ENCODE measurements at places on chromosomes 7 and 10.

GRCh38 chr10:69275444-69275843, 2.9 kb upstream of the HK1 start:
- DNase-seq, result no peak

DNA sequence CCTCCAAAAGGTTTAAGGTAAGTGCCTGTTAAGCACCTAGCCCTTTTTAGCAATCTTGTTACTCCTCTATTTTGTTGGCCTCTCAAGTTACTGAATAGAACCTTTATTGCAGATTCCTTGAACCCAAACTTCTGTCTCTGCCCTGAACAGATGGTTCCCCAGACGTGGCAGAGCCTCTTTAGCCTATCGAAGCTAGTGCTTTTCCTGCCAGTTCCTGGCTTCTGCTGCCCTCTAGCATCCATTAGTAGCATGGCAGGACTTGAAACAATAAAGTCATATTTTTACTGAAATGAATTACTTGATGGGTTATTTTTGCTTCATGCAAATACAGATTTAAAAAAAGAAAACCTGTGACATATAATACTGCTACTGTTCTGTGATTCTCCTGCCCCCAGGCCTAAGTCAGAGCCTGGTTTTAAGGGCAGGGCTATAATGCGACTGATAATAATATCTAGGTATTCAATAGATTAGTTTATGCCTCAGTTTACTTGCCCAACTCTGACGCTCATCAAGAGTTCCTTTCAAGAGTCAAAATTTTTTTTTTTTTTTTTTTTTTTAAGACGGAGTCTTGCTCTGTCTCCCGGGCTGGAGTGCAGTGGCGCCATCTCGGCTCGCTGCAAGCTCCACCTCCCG, 84.3 kb upstream of the PHF14 start:
- peak; percentile 62 for DNase-seq

DNA sequence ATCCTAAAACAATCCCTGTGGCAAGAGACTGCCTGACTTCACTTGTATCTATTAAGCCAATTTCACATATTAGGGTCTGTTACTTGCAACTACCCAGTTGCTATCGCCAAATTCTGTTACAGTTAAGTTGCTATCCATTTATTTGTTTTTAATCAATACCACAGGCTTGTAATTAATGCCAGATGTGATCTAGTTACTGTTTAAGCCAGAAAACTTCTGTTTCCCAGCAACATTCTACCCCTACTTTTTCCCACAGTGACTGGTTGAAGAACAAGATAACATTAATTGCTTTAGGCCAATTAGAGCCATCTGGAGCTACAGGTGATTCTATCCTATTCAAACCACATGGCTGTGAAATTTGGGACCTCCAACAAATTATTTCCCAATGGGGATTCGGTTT, 131.3 kb downstream of the ALOX5 start:
- no peak for DNase-seq

DNA sequence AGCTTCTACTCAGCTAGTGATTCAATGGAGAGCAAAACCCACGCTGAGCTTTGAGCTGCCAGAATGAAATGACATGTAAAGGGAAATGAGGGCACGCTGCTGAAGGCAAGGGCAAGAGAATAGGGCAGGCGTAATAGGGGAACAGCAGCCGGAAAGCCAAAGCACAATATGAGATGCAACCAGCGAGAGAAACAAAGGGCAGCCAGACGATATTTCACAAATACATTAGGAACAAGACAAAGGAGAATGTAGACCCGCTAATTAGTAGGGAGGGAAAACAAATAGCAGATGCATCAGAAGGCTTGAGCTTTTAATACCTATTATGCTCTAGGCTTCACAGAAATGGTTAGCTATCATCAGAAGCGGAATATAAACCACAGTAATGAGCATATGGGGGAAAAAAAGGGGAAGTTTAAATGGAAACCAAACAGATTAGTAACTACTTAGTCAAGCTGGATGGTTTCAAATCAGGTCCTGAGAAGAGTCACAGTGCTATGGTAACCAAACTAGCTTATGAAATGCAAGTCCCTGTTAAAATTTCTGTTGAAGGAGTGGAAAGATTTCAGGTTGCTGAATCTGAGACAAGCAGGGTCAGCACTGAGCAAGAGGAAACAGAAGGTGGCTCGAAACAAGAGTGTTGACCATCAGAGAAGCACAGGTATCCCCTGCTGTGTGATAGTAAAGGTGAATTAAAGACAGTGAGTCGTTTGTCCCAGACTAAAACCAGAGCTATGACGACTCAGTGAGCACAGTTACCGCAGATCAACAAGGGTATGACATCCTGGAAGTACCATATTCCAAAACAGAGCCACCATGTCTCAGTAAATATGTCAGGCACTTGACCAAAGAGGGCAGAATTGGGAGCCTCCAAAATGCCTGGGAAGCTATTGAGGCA, 496.9 kb upstream of the CELF2 start:
- no peak for DNase-seq

DNA sequence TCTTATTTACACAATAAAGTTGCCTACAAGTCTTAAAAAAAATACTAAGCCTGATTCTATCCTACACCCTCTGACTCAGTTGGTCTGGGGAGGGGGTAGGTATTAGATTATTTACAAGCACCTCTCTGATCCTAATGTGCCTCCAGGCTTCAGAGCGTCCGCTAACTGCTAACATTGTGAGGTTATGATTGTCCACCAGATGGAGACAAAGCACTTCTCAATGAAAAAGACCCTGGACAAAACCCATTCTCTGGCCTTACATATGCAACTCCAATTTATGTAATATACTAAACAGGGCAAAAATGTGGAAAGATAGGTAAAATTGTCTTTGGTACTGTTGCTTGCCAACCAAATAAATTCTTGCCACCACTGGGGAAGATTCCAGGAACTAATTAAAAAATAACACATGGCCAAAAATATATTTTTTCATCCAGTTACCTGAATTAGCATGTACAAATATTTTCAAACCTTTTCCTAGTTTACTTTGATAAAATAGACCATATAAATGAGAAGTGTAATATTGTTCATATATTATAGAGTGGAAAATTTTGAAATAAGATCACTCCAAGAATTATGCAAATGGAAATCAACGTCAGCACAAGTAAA, 92.4 kb downstream of the KIF20B start:
- peak; percentile 90 for DNase-seq
